ENCODE measurements at places on chromosomes 12 and 14.

DNA sequence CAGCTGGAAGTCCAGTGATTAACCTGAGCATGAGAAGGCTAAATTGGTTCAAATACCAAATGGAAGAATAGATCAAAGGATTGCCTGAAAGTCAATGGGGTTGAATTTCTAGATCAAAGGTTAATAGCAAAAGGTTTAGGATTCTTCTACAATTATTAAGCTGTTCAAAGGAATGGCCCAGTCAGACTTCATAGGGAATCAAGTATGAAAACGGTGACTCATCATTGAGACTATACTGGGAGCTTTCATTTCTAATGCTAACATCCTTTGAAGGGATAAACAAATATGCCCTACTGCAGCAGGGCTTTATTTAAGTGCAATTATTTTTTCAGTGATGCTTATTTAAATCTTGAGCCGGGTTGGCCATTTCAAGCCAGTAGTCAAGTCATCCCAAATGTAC lies 152.8 kb downstream of the RIMBP2 start:
- DNase-seq = no peak

DNA sequence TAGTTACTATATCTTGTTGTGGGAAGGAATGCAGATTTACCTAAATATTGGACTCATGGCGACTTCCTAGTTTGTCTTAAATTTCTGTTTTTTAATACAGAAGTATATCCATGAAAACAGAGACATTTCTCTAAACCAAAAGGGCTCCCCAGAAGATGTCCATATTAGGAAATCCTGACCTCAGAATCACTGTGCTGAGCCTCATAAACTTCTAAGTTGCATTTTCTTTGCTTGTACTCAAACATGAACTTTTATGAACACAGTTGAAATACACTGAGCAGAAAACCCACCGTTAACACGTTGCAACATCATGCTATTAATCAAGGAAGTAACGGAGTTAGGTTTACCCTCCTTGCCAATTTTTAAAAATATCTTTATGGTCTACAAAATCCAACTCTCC lies 42.9 kb upstream of the NR2C1 start:
- no peak for DNase-seq

- no peak for DNase-seq
These were observed 204.8 kb downstream of the NUAK1 start for GRCh38 chr12:105933671-105934665.

DNA sequence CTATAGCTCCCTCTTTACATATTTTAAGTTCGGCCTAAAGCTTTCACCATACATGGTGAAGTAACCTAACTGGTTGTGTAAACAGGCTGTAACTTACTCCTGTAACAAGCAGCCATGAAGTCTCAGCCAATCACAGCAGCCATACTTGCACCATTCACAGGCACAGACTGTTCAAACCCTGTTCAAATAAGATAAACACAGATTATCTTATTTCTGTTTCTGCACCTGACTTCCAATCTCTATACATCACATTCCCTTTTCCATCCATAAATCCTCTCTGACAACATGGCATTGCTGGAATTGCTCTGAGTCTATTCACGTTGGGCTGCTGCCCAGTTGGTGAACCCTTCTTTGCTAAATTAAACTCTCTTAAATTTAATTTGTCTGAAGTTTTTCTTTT lies 34.5 kb upstream of the ARID2 start:
- DNase-seq = no peak

GRCh38 chr14:89484051-89484844 lies 67.2 kb upstream of the FOXN3 start:
- no peak for DNase-seq

- peak; percentile 87 for DNase-seq
These were observed 193.7 kb upstream of the LRIG3 start for GRCh38 chr12:59113831-59114615.

DNA sequence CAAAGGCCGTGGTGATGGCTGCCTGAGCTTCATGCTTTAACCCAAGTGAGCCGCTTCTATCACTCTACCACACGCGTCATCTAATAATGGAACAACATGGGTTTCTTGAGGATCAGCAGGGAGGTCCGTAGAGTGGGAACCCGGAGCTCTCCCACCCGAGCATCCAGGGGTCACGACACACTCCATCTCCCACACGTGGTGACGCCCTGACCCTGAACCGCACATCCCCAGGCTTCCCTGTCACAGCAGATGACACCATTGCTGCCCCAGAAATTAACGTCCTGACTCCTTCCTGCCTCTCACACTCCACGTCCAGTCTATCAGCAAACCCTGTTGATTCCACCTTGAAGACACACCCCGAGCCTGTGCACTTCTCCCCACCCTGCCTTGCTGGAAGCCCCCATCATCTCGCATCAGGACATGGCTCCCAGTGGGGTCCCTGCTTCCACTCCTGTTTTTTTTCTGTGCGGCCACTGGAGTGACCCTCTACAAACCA lies 163.2 kb downstream of the PIWIL1 start:
- no peak for DNase-seq

GRCh38 chr12:26514364-26514763 lies 318.6 kb downstream of the ITPR2 start:
- no peak for DNase-seq

DNA sequence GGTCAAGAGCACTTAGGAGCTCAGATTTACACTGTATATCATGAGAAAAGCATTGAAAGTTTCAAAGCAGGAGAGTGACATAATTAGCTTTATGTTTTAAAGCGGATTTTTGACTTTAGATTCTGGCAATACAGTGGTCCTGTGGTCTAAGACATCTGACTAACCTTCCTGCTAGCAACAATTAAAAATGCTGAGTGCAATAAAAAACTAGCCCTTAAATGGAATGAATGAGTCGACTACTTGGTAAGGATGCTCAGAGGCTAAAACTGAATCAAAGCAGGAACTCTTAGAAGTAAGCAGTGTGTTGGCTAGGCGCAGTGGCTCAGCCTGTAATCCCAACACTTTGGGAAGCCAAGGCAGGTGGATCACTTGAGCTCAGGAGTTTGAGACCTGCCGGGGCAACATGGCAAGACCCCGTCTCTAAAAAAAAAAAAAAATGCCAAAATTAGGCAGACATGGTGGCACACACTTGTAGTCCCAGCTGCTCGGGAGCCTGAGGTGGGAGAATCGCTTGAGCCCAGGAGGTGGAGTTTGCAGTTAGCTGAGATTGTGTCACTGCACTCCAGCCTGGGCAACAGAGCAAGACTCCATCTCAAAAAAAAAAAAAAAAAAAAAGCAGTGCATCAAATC lies 18.9 kb downstream of the BICD1 start:
- DNase-seq = no peak

GRCh38 chr12:127360580-127360979 lies 906.4 kb upstream of the TMEM132C start:
- no peak for DNase-seq

- DNase-seq = no peak
These were observed 82.3 kb downstream of the PUS7L start for GRCh38 chr12:43676183-43676813.

DNA sequence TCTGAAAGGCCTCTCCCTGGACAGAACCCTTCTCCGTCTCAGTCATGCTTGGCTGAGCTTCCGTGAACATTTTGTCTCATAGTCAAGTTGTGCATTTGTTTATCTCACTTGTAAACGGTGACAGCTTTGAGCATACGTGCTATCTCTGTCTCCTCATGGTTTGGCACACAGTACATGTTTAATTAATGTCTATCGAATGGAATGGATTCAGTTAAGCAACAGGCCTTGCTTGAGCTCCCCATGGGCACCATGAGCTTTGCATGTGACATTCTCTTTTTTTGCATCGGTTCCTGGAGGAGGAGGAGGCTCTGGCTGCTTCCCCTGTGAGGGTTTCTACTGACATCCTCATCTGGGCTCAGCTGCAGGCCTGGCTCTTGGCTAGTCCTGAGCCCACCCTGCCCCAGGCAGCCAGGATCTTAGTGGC lies 80.0 kb downstream of the PRIMA1 start:
- DNase-seq = no peak

DNA sequence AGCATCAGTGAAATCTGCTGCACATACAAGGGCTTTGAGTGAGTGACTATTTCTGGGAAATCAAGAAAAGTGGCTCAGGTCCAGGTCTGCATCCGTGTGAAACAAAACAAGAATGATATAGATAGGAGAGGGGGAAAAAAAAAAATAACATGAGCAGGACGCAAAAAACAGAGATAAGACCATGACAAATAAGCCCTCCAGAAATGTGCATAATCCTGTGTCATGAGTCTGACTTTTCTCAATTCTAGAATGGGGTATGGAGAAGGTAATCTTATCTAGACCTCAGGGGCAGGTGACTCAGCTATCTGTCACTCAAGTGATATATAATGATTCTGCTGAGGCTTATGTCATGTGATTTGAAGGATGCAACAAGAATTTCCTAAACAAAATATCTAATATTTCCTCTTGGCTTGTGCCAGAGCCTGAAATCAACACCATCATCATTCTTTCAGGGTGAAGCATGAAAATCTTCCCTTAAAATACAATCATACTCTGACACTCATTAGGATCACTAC lies 250.0 kb downstream of the PHLDA1 start:
- no peak for DNase-seq

GRCh38 chr12:13208533-13209435 lies 12.3 kb downstream of the EMP1 start:
- no peak for DNase-seq

DNA sequence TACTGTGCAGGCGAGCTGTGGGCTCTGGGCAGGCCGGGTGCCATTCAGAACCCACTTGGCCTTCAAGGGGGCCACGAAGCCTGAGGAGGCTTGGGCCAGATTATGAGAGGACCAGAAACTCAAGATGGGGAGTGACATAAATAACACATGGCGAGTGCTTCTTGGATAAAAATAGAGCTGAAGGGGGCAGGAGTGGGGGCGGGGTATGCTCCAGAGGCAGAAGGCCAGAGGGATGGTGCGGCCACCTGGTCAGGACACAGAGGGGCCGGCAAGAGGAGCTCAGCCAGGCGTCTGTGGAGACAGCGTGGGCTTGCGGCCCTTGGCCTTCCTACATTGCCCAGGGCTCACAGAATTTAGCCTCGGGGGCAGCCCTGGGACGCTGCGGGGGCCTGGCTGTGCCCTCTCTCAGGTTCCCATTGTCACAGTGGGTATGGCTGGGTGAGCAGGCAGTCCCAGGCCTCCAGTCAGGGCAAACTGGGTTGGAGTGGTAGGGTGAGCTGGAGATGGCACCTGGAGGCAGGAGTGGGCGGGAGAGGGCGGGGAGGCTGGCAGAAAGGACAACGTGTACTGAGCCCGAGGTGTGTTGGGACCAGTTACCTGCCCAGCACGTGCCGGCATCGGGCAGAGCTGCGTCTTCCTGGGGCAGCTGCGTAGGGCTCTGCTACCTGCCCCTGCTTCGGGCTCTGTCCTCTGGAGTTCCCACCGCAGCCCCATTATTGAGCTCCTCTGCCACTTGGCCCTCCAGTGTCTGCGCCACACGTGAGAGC lies 7.4 kb upstream of the SLC25A29 start:
- no peak for DNase-seq

DNA sequence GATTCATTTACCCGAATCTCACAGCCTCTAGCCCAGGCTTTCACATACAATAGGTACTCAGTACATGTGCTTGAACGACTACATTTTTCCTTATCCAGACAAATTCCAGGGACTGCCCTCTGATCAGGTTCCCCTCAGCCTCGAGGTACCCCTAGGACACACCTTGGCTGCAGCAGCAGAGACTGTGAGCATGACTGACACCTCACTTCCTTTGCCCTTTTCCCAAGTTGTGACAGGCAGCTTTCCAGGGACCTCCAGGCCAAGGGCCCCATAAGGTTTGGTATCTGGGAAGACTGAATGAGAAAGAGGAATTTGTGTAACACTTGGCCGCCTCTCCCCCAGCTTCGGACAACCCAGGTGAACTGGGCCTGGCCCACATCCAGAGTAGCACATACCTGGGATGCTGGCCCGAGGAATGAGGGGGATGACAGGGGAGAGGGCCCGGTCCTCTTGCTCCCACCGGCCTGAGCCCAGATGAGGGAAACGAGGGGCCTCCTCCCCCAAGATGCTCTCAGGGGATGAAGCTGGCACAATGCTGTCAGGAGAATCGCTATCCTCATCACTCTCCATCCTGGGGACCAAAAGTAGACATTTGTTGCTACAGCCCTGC lies 10.2 kb upstream of the PRKAG1 start:
- no peak for DNase-seq

- no peak for DNase-seq
These were observed 49.7 kb downstream of the TNFAIP2 start for GRCh38 chr14:103172921-103173320.

DNA sequence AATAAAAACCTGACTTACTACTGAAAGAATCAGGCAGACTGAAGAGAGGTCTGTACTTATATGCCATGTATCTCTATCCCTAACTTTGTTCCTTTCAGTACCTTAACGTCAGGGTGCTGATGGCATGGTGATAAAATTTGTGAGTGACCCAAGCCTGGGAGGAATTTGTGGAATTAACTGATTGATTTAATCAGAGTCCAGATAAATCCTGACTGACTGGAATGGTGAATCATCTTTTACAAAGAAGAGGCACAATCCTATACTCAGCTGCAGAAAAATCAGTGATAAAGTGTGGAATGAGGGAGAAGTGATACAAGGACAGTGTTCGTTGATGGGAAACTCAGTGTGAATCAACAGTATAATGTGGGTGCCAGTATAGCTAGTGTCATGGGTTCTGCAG lies 3.7 kb downstream of the TDG start:
- DNase-seq = no peak

- no peak for DNase-seq
These were observed 261.4 kb upstream of the TBX3 start for GRCh38 chr12:114945351-114945750.

- DNase-seq = no peak
These were observed 669 bp upstream of the SLC25A21 start for GRCh38 chr14:37172936-37173614.

DNA sequence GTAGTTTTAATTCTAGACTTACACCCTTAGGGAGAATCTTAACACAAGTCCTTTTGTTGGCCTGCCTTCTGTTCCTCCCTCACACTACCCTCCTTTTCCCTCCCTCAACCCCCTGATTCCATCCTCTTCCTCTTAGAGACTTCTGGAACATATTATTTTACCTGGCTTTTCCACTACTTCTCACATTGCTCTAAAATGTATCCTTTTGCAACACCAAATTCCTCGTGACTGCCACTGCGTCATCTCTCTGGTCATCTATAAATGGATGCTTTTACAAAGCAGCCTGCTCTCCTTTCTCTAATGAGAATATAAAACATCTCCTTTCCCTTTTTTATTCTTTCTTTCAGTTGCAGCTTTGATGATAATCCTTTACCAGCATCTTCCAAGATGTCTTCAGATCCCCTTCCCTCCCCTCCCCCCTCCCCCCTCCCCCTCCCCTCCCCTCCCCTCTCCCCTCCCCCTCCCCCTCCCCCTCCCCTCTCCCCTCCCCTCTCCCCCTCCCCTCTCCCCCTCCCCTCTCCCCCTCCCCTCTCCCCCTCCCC lies 93.6 kb downstream of the DIP2B start:
- DNase-seq = no peak

GRCh38 chr12:102740141-102740955 lies 176.7 kb downstream of the PAH start:
- peak; percentile 76 for DNase-seq

GRCh38 chr14:69093631-69094421 lies 59.1 kb downstream of the DCAF5 start:
- no peak for DNase-seq

GRCh38 chr14:22411398-22412055 lies 177.5 kb downstream of the DAD1 start:
- no peak for DNase-seq

Data from NCI-H2171 treated with DMSO at 0.1 percent for 48 hours (cell line).